ENCODE measurements at places on chromosomes 4 and X. TPM values are rescaled to one million over a fixed set of nuclear protein-coding genes. Genes with fewer than 3 reads are reported as not detected.

DNA sequence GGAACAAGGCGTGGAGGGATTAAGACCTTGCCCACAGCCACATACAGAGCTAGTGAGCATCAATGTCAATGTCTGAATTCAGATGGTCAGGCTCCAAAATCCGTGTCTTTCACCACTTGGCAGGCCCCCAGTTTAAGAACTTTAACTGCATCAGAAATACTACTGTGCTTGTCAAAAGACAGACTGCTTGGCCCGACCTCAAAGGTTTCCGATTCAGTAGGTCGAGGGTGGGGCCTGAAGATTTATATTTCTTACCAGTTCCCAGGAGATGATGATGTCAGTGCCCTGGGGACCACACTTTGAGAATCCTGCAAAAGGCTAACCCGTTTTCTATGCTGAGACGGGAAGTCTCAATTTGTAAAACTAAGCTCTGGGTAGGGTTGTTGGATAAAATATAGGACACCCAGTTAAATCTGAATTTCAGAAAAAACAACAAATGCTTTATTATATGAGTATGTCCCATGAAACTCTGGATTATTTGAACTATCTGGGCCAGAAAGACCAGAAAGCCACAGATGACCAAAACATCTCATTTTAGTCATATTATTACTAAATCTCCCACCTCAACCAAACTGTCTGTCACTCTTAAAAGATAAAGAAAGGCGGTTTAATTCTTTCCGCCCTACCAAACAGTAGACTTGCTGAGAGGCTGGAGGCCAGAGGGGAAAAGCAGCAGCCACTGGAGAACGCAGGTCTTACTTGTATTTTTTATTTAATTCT, 42.7 kb downstream of the GATB start:
- H3K4me1 ChIP-seq: no peaks in the 10 kb centered on the region
- H3K27me3 ChIP-seq: no peaks in the 10 kb centered on the region
- no peaks in the 10 kb centered on the region for H3K36me3 ChIP-seq
- no peak for DNase-seq
- H3K4me3 ChIP-seq: no peak overlapping the region

- H3K36me3 ChIP-seq: no peaks in the 10 kb centered on the region
- DNase-seq: no peak
- H3K4me3 ChIP-seq: no peak overlapping the region
- no peak overlapping the region for H3K27ac ChIP-seq
- H3K27me3 ChIP-seq: no peaks in the 10 kb centered on the region
Measured at GRCh38 chr4:96194993-96195392, 355.1 kb downstream of the PDHA2 start.

DNA sequence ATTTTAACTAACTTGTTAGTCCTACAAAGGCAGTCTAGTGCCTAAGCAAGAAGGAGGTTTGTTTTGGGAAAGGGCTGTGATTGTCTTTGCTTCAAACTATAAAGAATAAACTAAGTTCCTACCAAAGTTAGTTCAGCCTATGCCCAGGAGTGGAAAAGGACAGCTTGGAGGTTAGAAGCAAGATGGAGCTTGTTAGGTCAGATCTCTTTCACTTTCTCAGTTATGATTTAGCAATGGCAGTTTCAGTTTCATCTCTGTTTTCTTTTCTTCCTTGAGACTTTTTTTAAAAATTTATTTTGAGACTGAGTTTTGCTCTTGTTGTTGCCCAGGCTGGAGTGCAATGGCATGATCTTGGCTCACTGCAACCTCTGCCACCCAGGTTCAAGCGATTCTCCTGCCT, 82.9 kb upstream of the NLGN4X start:
- DNase-seq: no peak
- no peak overlapping the region for H3K27ac ChIP-seq
- no peak overlapping the region for H3K4me3 ChIP-seq
- H3K4me1 ChIP-seq: no peaks in the 10 kb centered on the region
- no peaks in the 10 kb centered on the region for H3K27me3 ChIP-seq

GRCh38 chr4:153486281-153487151, 20.4 kb downstream of the TMEM131L start:
- H3K4me3 ChIP-seq: no peak overlapping the region
- no peak for DNase-seq
- H3K27me3 ChIP-seq: no peaks in the 10 kb centered on the region
- H3K27ac ChIP-seq: peak overlapping the region; percentile 80

GRCh38 chr4:186808630-186809018, 85.0 kb upstream of the FAT1 start:
- no peaks in the 10 kb centered on the region for H3K27me3 ChIP-seq
- H3K4me3 ChIP-seq: no peak overlapping the region
- H3K4me1 ChIP-seq: peaks cover 1% of the 10 kb centered on the region
- no peak for DNase-seq
- no peaks in the 10 kb centered on the region for H3K36me3 ChIP-seq

GRCh38 chr4:63618883-63619718, 790.1 kb downstream of the TECRL start:
- H3K4me3 ChIP-seq: no peak overlapping the region
- no peak for DNase-seq
- H3K4me1 ChIP-seq: no peaks in the 10 kb centered on the region
- no peak overlapping the region for H3K27ac ChIP-seq

GRCh38 chr4:951186-951585, 18.9 kb downstream of the TMEM175 start:
- H3K27ac ChIP-seq: no peak overlapping the region
- no peaks in the 10 kb centered on the region for H3K27me3 ChIP-seq
- H3K36me3 ChIP-seq: no peaks in the 10 kb centered on the region
- H3K4me1 ChIP-seq: no peaks in the 10 kb centered on the region
- DNase-seq: peak; percentile 67

DNA sequence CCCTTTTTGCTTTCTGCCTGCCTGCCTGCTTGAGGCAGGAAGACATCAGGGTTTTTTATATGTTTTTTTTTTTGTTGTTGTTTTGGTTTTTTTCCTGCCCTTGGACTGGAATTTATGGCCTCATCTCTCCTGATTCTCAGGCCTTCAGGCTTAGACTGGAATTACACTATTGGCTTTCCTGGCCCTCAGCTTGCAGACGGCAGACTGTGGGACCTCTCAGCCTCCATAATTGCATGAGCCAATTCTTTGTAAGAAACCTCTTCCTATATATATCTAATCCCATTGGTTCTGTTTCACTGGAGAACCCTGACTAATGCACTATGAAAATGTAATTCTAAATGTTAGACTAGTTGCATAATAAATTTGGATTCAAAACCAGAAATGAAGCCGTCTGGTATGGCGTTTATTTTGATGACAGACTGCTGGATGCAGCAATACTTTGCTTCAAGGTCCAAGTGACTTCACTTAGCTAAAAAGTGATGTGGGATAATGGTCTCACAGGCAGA, 59.0 kb downstream of the SEL1L3 start:
- H3K27me3 ChIP-seq: no peaks in the 10 kb centered on the region
- no peak for DNase-seq
- no peak overlapping the region for H3K27ac ChIP-seq
- H3K4me3 ChIP-seq: no peak overlapping the region

Gene RNF150
- 2.0 TPM for polyA plus RNA-seq

Gene DKK2
- polyA plus RNA-seq: 0.87 TPM

Gene RNF212
- not detected for polyA plus RNA-seq

Gene HSFX3
- 0.38 TPM for polyA plus RNA-seq
